Type B pancreatic cell (in vitro differentiated cells): ENCODE measurements at places on chromosomes 11 and 22. TPM values are rescaled to one million over a fixed set of nuclear protein-coding genes. Genes with fewer than 3 reads are reported as not detected.

TNNI2 gene
- total RNA-seq = 1.7 and 3.9 TPM in 2 replicates

PACSIN3 gene
- total RNA-seq = 52.5 and 77.2 TPM in 2 replicates

DNA sequence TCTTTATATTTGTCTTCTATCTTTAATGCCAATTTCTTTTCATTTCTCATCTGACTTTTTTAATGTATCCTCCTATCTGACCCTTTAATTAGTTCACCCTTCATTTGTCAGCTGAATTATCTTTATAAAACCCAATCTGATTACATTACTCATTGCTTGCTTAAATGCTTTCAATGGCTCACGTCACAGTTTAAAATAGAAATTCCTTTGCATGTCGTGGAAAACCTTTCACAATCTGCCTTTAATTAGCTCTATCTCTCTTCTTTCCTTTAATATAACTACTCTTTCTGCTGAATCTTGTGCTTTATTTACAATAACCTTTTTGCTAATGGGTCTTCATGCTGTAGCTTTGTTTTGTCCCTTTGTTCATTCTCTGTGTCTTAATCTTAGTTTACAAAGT is 125.7 kb downstream of the DYNC2H1 start:
- H3K4me1 ChIP-seq = no peaks in the 10 kb centered on the region
- no peak overlapping the region for H3K4me3 ChIP-seq
- no peaks in the 10 kb centered on the region for H3K27me3 ChIP-seq
- DNase-seq = no peak
- peaks cover under 1% of the 10 kb centered on the region for H3K36me3 ChIP-seq

DNA sequence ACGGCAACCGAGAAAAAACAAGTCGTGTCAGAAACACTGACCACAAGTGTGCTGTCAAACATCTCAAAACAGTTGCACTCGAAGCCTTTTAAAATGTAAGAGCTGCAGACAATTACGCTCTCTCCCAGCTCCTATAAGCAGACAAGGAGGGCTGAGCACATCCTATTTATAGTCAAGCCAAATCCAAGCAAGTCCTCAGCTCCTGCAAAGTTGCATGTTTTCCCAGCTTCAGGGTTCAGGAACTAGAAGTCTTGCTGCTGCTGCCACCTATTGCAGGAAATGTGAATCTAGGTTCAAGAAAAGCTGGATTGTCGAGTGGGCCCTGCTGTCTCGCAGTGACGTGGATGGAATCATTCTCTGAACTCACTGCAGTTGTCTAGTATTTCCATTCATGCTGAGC is 15.5 kb downstream of the EFCAB6 start:
- H3K4me3 ChIP-seq = no peak overlapping the region
- H3K27ac ChIP-seq = no peak overlapping the region
- no peaks in the 10 kb centered on the region for H3K36me3 ChIP-seq
- peaks cover 4% of the 10 kb centered on the region for H3K27me3 ChIP-seq
- no peak for DNase-seq

- H3K4me1 ChIP-seq = peaks cover 6% of the 10 kb centered on the region
- no peak for DNase-seq
- no peak overlapping the region for H3K4me3 ChIP-seq
- H3K27me3 ChIP-seq = peaks cover 20% of the 10 kb centered on the region
- H3K36me3 ChIP-seq = no peaks in the 10 kb centered on the region
Measured at GRCh38 chr11:67572747-67573419, 10.7 kb upstream of the GSTP1 start.

- peaks cover 3% of the 10 kb centered on the region for H3K36me3 ChIP-seq
- H3K4me1 ChIP-seq = peaks cover 54% of the 10 kb centered on the region
- H3K4me3 ChIP-seq = peak overlapping the region; percentile 85
- DNase-seq = no peak
- H3K27me3 ChIP-seq = peaks cover 73% of the 10 kb centered on the region
- peak overlapping the region; percentile 85 for H3K27ac ChIP-seq
Measured at GRCh38 chr11:117876059-117876340, 458 bp downstream of the FXYD6 start.

DNA sequence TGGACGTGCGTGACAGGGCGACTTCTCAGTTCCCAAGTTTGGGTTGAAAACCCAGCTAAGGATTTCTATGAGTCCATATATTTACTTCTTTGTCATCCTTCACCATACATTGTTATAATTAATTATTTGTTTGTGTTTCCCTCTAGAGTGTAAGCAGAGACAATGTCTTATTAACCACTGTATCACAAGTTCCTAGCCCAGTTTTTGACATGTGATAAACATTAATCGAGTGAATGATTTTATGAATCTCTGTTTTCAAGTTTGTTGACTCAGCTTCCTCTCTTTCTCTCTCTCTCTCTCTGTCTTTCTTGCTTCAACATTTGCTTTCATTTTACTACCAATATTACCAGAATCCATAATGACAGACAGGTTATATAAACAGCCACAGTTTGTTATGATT is 1259.6 kb upstream of the TENM4 start:
- no peak for DNase-seq
- no peaks in the 10 kb centered on the region for H3K36me3 ChIP-seq
- H3K4me3 ChIP-seq = peak overlapping the region; percentile 75
- H3K27ac ChIP-seq = peak overlapping the region; percentile 96

DNA sequence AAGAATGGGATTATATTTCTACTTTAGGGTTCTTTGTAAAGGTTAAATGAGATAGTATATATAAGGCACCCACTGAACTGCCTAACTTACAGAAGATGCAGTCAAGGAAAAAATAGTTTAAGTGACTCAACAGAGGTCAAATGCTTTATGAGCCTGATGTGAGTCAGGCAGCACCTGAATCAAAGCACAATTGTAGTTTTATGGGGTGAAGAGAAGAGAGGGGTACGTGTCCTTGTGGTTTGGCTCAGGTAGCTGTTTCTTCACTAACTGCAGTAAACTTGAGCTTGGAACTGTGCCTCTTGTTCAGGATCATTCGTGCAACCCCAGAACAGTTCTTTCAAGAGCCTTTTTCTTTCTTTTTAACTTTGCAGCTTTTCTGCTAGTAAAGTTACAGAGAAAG is 125.2 kb upstream of the SPON1 start:
- no peak for DNase-seq
- H3K27me3 ChIP-seq = peaks cover 14% of the 10 kb centered on the region
- H3K27ac ChIP-seq = no peak overlapping the region
- H3K4me3 ChIP-seq = no peak overlapping the region

PPP1CA gene
- total RNA-seq = 137 TPM in 2 replicates

ARL14EP gene
- 21.6 and 34.5 TPM in 2 replicates for total RNA-seq

- peaks cover 31% of the 10 kb centered on the region for H3K4me1 ChIP-seq
- no peak for DNase-seq
- no peaks in the 10 kb centered on the region for H3K36me3 ChIP-seq
- no peak overlapping the region for H3K4me3 ChIP-seq
- H3K27ac ChIP-seq = no peak overlapping the region
Measured at GRCh38 chr11:45430361-45430760, 144.2 kb upstream of the SYT13 start.

GRCh38 chr11:64805481-64805880 is 2.5 kb upstream of the MAP4K2 start:
- no peak overlapping the region for H3K4me3 ChIP-seq
- peaks cover 9% of the 10 kb centered on the region for H3K4me1 ChIP-seq
- H3K27ac ChIP-seq = no peak overlapping the region

- H3K27me3 ChIP-seq = peaks cover 61% of the 10 kb centered on the region
- no peak overlapping the region for H3K4me3 ChIP-seq
- H3K36me3 ChIP-seq = no peaks in the 10 kb centered on the region
Measured at GRCh38 chr22:37461961-37462360, 24.2 kb downstream of the MFNG start.

DNA sequence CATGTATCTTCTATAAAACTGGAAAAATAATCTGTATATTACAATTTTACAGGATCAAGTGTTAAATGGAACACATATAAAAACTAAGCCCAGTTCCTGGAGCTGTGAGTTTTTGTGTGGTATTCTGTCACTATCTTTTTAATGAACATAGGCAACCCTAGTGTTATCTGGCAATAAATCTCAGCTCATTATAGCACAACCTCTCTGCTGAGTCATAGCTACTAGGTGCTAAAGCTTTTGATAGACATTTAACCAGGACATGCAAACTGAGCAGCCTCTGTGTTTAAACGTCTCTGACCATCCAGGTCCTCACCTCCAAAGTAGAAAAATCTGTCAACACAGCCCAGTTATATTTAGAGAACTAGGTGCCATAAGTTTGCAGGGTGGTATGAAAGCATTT is 91.0 kb upstream of the CARD18 start:
- no peaks in the 10 kb centered on the region for H3K36me3 ChIP-seq
- no peak overlapping the region for H3K27ac ChIP-seq
- DNase-seq = no peak
- H3K4me1 ChIP-seq = no peaks in the 10 kb centered on the region

GRCh38 chr22:19605508-19606331 is 81.5 kb upstream of the CLDN5 start:
- H3K36me3 ChIP-seq = no peaks in the 10 kb centered on the region
- no peak overlapping the region for H3K4me3 ChIP-seq
- peaks cover 12% of the 10 kb centered on the region for H3K27me3 ChIP-seq
- no peak for DNase-seq
- H3K4me1 ChIP-seq = no peaks in the 10 kb centered on the region

DNA sequence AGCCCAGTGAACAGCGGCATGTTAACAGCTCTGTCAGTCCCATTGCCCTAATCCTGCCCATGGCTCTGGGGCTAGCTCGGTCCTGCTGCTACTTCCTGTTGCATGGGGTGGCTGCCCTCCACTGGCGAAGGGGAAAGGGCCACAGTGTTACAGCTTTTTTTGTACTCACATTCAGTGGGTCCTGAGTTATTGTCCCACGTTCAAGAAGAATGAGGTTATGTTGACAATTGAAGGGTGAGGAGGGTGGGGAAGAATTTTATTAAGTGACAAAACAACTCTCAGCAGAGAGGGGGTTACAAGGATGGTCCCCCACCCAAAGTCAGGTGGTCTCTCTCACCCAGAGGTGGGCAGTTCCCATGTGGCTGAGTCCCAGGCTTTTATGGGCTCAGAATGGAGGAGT is 17.7 kb upstream of the MS4A7 start:
- no peak overlapping the region for H3K4me3 ChIP-seq
- no peaks in the 10 kb centered on the region for H3K4me1 ChIP-seq
- peaks cover 10% of the 10 kb centered on the region for H3K27me3 ChIP-seq
- no peak for DNase-seq
- H3K27ac ChIP-seq = no peak overlapping the region

YPEL4 gene
- total RNA-seq = 0.38 and 0.48 TPM in 2 replicates

GRCh38 chr22:28373831-28374230 is 305.8 kb downstream of the TTC28 start:
- no peak overlapping the region for H3K27ac ChIP-seq
- peaks cover 14% of the 10 kb centered on the region for H3K4me1 ChIP-seq
- H3K36me3 ChIP-seq = no peaks in the 10 kb centered on the region

TPST2 gene
- total RNA-seq = 15.7 and 24.3 TPM in 2 replicates

- no peak for DNase-seq
- no peak overlapping the region for H3K4me3 ChIP-seq
- no peaks in the 10 kb centered on the region for H3K36me3 ChIP-seq
Measured at GRCh38 chr11:132977746-132978145, 554.6 kb downstream of the OPCML start.

GRCh38 chr11:94641167-94641761 is 74.1 kb downstream of the PIWIL4 start:
- H3K4me3 ChIP-seq = no peak overlapping the region
- no peak overlapping the region for H3K27ac ChIP-seq
- H3K36me3 ChIP-seq = no peaks in the 10 kb centered on the region
- DNase-seq = no peak
- H3K4me1 ChIP-seq = peaks cover 11% of the 10 kb centered on the region

GGTLC2 gene
- total RNA-seq = not detected in 2 replicates

GRCh38 chr22:38402204-38402603 is 52.8 kb downstream of the KCNJ4 start:
- H3K4me1 ChIP-seq = peaks cover 15% of the 10 kb centered on the region
- H3K4me3 ChIP-seq = no peak overlapping the region
- H3K36me3 ChIP-seq = no peaks in the 10 kb centered on the region
- DNase-seq = no peak
- no peaks in the 10 kb centered on the region for H3K27me3 ChIP-seq
